ENCODE measurements at places on chromosomes 2 and 18.

- DNase-seq = no peak
Observed at GRCh38 chr18:24187049-24187448, 48.2 kb downstream of the CABYR start.

DNA sequence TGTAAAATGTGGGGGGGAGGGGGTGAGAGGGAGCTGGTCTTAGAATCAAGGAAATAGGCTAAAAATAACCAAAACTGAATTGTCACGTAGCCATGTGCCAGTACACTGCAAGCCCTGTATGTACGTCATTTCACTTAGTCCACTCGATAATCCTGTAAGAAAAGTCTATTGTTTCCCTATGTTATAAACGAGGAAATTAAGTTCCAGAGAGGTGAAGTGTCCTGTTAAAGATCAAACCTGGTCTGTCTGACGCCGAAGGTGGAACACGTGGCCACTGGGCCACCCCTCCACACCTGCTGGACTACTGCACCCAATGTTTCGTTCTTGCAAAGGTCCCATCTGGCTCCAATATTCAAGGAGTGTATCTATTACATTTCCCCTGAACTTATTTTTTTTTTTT is 29.6 kb downstream of the TFCP2L1 start:
- no peak for DNase-seq

- no peak for DNase-seq
Observed at GRCh38 chr2:176079831-176080539, 3.8 kb downstream of the EVX2 start.

DNA sequence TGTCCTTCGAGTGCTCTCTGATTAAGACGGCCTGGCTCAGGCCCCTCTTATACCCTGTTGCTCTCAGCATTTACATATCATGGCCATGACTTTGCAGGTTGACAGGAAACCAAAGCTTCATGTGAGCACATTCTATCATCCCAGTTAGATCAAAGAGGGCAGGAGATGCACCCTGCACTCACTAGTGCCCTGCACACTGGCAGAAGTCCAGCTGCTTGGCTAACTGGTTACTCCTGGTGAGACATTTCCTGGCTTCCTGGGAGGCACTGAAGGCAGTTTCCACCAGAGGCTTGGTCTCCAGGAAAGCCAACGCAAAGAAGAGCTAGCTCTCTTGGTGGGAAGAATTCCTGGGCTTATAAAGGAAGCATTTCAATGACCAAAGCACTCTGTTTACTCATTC is 66.3 kb downstream of the LIPG start:
- no peak for DNase-seq

DNA sequence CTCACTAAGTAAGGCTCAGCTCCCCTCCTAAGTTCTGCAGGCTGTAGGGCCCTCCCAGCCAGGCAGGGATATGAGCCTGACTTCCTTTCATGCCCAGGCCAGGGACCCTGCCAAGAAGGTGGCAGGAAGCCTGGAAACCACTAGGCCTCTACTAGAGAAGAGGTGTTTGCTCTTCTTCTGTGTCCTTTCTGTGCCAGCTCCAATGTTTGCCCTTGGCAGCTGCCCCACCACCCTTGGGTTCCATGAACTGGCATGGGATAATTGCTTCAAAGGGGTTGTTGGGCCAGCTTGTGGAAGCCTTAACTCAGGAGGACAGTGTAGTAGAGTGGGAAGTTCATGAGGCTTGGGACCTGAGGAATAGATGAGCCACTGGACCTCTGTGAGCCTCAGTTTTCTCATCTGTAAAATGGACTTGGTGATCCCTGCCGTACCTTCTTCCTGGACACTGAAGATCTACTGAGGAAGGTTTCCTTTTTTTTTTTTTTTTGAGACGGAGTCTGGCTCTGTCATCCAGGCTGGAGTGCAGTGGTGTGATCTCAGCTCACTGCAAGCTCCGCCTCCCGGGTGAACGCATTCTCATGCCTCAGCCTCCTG is 3.9 kb downstream of the SLC35F6 start:
- DNase-seq = no peak

DNA sequence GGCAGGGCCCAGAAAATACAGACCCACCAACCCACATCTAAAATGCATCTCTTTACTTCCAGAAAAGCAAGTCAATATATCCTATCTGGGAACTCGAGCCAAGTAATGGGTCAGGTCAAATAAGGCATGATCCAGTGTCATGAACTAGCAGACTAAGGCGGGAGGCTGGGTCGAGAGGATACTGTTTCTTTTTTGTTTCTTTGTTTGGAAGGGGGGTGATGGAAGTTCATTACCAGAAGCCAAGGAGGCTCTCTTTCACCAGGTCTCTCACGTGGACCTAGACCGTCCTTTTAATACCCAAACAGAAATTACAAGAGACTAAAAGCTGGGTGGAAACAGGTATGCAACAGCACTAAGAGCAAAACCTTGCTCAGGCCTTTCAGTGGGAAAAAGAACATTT is 108.3 kb downstream of the HDAC4 start:
- no peak for DNase-seq

DNA sequence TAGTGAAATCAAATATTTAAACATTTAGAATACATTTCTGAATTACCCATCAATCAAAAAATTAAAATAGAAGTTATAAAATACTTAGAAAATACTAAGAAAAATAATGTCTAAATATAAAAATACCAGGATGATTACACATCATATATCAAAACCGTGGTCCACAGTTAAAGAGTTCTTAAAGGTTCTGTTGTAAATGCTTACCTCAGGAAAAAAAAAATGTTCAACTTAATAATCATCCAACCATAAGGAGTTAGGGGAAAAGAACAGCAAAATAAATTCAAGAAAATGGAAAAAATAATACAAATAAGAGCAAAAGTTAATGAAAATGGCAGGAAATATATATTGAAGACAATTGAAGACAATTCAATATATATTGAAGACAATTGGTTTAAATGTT is 43.2 kb downstream of the PDE11A start:
- no peak for DNase-seq

DNA sequence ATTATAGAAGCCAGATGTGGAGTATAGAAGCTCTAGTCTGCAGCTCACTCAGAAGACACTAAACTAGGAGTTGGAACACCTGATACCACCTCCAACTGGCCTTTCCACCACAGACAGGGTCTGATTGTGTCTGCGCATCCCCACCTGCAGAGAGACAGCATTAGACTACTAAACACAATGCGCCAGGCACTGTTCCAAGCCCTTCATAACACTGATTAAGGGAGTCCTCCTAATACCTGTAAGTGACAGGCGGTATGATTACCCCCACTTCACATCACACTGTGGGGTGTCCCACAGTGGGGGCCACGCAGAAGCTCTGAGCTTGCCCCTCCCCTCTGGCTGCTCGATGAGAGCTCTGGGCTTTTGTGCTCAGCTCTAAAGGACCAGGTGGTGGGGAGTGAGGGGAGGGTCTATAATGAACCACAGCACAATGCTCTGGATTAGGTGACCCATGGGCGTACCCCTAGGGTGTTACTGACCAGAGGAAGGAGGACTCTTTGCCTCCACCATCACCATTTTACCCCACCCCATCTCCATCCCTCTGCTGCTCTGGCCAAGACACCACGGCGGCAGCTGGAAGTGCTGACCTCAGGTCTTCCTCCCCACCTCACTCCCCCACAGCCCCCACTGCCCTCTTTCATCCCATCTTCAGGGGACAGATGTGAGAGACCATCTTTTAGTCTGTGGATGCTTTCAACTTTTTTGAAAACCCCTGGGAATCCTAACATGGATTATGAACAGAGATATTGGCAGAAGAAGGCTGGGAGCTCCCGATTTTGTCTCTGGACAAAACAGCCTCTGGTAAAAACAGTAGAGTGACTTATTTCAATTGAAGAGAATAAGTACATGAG is 145.1 kb downstream of the GFPT1 start:
- DNase-seq = no peak

- DNase-seq = no peak
Observed at GRCh38 chr2:127594116-127594591, 51.8 kb upstream of the GPR17 start.

DNA sequence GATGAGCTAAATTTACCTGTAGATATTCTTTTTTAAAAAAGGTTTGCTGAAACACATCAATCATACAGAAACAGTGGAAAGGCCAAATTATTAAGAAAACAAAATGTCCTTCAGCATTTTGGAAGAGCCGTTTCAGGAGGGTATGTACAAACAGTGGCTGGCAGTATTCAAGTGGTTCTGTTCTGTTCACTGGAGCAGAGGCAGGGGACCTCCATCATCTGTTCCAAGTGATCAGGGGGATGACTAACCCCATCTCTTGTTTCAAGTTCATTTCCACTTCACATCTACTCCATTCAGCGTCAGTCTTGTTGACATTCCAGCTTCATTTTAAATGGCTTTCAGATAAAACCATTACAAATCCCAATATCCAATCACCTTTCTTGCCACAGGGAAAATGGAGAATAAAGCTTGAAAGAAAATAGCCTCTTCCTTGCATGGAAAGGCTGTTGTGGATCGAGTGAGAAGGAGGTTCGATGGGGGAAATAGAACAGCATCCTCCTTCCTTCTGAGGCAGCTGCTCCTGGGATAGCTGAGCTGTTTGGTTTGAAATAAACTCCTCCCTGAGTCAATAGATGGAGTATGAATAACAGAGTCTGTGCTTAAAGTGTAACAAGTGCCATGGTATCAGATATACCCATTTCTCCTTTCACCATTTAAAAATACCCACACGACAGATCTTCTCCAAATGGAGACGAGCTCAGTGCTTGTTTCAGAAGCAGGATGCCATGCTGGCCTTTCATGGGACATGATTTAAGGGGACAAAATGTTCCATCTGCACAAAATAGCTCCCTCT is 63.7 kb upstream of the OTOF start:
- DNase-seq = no peak

GRCh38 chr2:71449343-71449742 is 4.0 kb upstream of the DYSF start:
- no peak for DNase-seq

- no peak for DNase-seq
Observed at GRCh38 chr2:1986166-1986565, 241.9 kb upstream of the PXDN start.

- DNase-seq = no peak
Observed at GRCh38 chr2:44453259-44453658, 91.5 kb downstream of the CAMKMT start.

DNA sequence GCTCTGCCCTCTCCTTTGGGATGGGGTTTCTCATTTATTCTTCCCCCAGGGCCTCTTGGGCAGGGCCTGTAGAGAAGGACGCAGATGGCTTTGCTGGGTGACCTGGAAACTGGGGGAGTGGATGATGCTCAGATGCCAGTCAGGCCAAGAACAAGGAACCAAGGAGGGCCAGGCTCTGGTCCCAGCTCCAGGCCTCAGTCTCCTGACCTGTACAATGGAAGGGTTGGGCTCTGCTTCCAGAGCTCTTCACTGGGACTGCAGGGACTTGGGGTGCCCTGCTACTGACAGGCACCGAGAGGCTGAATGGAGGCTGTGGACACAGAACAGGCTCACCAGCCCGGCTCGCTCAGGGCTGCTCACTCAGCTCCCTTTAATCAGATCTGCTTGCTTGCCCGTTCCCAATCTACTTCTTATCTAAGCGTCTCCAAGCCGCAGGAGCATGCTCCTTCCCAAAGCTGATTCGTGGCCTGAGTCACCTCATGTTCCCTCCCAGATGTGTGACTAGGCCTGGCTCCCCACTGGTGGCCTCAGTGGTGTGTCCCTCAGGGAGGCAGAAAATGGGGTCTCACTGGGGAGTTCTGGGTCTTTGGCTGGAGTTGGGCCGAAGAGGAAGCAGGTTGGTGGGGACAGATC is 82.6 kb upstream of the ODC1 start:
- no peak for DNase-seq

DNA sequence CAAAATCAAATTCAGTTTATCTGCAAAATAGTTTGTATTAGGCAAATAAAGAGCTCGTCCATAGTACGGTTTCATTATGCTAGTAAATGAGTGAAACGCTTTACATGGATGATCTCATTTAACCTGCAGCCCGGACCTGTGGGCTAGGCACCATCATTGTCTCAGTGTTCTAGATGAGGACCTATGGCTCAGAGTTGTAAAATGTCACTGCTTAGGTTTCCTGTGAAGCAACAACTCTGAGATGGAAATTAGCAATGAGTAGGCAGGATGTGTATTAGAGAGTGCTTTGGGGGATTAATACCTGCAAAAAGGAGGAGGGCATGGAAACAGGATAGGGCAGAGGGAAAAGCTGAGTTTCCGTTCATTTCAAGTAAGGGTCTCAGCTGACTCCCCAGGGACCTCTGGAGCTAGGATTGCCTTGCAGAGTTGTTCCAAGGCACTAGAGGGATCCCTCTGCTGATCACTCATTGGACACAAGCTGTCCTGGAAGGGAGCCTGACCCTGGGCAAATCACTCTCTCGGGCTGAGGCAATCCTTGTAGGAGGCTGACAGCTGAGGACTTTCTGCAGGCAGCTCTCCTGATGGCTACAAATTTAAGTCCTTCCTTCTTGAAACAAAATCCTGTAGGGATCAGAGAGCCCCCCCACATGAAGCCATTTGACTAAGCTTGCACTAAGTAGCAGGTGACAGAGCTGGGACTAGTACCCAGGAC is 58.8 kb upstream of the SIX2 start:
- no peak for DNase-seq

DNA sequence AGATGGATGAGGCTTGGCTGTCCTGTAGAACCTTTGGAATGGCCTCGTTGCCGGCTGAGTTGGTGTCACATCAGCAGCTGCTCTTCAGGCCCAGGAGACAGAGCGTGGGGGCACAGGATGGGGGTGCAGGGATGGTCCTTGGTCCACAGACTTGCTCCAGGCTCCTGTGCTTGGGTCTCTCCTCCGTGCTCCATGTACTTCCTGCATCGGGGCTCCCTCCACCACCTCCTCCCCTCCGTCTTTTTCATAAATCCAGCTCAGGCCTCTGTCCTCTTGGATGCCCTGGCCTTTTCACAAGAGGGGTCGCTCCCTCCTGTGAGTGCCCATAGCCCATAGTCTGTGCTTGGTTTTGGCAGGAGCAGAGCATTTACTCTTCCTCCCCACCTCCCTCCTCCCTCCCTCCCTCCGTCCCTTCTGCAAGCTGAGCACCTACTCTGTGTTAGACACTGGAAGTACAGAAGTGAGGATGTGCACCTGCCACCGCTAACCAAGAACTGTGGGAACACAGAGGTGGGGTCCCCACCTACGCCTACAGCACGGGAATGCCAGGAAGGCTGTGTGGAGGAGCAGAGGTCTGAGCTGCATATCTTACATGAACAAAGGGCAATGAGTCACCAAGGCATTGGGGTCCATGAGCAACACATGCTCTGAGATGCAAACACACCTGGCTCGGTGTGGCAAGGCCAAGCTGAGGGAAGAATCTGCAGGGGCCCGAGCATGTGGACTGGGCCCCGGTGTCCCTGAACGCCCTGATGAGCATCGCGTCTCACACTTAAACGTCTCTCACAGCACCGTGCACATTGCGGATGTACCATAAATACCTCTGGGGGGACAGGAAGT is 458.7 kb upstream of the HS6ST1 start:
- DNase-seq = no peak

- no peak for DNase-seq
Observed at GRCh38 chr2:105373895-105374401, 24.9 kb downstream of the FHL2 start.
